Activated CD8-positive, alpha-beta T cell treated with anti-CD3 and anti-CD28 coated beads for 36 hours (primary cell): ENCODE measurements at places on chromosomes 12 and 14. TPM values are rescaled to one million over a fixed set of nuclear protein-coding genes. Genes with fewer than 3 reads are reported as not detected.
A peak's percentile ranks its signal among the peaks of the same experiment; 100 is the strongest.

GRCh38 chr12:44863867-44864266, 12.2 kb downstream of the NELL2 start:
- no peak for DNase-seq

- no peak for DNase-seq
These were observed 67.0 kb downstream of the MAP3K9 start for GRCh38 chr14:70742316-70742715.

DNA sequence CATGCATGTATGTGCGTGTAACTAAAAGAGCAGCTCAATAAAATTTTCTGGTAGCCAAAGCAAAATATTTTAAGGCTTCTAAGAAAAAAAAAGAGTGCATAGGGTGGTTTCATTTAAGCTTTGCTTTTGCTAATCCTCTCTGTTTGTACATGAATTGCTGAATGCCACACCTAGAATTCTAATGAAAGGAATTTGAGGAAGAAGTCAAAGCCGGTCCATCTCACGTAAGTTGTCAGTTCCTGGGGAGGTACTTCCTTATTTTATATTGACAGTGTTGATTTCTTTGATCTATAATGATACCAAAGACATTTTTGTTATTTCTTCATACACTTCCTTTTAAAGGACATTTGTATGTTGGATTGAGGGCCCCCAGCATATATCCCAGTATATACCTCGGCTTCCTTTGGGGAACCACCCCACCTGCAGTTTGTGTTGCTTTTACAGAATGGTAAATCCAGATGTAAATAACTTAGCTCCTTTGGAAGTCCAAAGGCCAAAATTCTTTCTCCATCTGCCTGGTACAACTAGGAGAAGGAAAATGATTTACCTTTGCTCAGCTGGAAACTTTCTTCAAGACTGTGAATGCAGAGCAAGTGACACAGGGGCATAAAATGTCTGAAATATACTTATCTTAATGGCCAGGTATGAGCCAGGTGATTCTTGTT, 420.9 kb upstream of the ATP2B1 start:
- DNase-seq, result no peak

GRCh38 chr12:116881325-116881876, at the start of gene HRK:
TSS of gene HRK (minus strand) at chr12:116881441. CDS start at chr12:116881307, 134 bp downstream.
- DNase-seq, result peak; percentile 7

The KLRC3 gene
- total RNA-seq, result 2.8 TPM

GRCh38 chr12:11801643-11802042, 152.2 kb downstream of the ETV6 start:
- no peak for DNase-seq

DNA sequence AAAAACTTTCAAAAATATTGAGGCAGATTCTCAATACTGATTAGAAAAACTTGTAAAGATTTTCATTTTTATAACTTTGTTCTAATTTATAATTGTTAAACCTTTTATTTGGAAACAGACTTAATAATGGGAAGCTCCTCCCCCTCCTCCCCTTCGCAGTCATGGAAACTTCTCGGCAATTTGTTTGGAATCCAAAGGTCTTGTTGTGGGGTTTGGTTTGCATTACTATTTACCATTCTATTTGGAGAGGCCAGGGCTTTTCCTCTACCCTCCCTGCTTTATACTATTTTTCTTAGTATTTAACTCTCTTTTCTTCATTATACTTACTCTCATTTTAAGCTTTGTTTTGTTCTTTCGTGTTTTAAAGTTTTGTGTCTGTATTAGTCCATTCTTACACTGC, 6.0 kb downstream of the SLC39A9 start:
- no peak for DNase-seq

The SLC22A17 gene
- total RNA-seq, result 2.3 TPM

GRCh38 chr12:1593174-1594005, 991 bp downstream of the FBXL14 start:
- peak; percentile 65 for DNase-seq

DNA sequence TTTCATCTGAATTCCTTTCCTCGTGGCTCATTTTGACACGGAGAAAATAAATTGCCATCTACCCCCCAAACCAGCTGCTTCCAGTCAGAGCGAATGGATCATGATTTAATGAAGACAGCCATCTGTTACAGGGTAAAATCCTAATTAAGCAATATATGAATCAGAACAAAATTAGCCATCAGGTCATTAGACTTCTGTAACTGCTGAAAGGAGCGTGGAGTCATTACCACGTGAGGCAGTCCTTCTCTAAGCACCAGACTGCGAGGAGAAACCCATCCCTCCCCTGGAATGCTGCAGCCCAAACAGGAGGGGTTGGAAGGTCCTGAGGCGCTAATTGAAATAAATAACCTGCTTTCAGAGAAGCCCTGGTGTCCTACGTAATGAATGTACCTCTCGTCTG, 51.1 kb upstream of the TCL1A start:
- DNase-seq, result no peak

The GLT8D2 gene
- not detected for total RNA-seq

DNA sequence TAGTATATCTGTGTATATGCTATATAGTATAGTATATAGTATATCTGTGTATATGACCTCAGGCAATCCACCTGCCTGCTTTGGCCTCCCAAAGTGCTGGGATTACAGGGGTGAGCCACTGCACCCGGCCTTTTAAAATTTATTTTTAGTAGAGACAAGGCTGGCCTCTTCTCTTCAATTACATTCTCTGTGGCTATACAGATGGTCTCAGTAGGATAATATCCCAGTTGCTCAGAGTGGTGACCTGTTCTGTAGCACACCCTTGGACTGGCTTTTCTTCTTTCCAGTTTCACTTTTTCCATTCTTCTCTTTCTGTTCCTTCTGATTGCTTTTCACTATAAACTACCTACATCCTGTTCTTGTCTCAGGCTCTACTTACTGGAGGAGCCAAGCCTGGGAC, 3.1 kb upstream of the NFATC4 start:
- DNase-seq, result no peak

- no peak for DNase-seq
These were observed 29.1 kb downstream of the DPF3 start for GRCh38 chr14:72864712-72865365.

- peak; percentile 77 for DNase-seq
These were observed at the start of gene PLEKHH1 for GRCh38 chr14:67532998-67533753. TSS of gene PLEKHH1 (plus strand) at chr14:67533290. CDS start at chr14:67541868, 8,578 bp downstream.

- no peak for DNase-seq
These were observed 70.5 kb downstream of the NUAK1 start for GRCh38 chr12:106068296-106068695.

DNA sequence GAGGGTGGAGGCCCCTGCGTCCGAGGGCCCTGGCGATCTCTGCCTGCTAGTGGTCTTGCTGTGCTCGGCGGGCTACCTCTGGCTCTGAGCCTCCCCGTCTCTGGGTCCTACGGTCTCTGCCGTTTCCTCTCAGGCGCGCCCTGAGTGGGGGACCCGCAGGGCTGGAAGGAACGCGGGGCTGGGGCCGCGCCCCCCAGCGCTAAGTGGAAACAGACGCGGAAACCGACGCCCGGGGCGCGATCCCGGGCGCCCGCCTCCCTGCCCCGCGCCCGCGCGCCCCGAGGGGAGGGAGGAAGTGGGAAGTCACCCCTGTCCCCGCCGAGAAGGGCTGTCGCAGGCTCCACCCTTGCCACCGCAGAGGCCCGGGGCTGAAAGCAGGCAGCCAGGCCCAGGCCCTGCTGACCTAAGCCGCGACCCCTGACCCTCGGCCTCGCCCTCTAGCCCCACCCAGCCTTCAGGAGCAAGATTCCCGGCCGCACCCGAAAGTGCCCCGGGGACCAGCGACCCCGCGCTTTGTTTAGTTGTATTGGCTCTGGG, 831 bp downstream of the CRIP1 start:
- peak; percentile 68 for DNase-seq
